ENCODE measurements at places on chromosomes 13 and 19.
A peak's percentile ranks its signal among the peaks of the same experiment; 100 is the strongest.

DNA sequence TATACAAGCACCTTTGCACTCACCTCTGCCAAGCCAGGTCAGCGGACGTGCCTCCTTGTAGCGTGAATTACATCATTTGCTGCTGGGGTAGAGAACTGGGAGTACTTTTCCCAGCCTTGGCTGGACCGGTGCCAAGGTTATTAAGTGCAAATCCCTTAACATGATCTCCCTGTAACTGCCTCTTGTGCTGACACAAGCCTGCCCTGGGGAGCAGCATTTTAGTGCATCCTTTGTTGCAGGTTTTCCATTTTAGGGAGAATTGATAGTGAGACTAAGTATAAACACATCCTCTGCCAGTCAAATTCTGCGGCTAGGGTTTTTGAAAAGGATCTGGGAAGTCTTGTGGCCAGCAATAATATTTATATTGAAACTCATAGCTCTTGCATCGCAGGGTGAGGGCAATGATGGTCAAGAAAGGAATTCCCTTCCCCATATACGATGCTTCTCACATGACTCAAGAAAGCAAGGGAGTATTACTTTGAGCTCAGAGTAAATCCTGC, 32.7 kb upstream of the DCLK1 start:
- no peak for DNase-seq

DNA sequence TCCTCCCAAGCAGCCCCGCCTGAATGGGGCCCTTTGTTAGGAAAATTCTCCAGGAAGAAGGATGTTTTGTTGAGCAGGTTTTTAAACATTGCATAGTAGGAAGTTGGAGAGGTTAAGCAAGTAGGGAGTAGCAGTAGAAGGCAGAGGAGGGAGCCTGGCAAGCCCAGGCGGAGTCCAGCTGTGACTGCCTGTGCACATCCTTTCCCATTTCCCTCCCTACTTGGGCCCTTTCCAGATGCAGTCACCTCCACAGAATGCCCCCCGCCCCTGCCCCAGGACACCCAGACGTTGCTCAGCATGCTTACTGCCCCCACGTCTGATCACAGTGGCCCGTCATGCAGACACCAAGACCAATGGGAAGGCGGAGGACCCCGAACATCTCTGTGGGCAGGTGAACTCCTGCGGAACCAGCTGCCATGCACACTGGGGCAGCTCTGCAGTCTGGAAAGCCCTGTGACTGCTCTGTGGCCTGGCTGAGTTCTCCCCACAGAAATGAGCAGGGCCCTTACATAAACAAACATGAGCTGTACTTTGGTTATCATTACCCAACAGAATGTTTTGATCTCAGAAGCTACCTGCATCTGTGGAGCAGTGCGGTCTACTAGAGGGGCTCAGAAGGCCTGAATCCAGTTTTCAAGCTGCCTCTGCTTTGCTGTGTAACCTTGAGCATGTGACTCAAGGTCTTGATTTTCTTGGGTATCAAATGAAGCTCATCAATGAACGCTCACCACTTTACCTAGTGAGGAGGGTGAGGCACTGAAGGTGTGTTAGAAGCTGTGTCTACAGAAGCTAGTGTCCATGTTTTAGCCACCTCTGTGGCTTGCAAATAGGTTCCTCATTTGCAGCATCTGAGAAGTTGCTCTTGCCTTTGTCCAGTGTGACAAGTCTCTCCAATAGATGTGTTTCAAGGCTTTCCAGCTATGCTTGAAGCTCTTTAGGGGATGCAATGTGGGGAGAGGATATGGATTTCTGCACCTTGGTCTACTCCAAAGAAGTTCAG, 84.2 kb downstream of the TNFRSF19 start:
- DNase-seq: no peak

- DNase-seq: no peak
Observed at GRCh38 chr19:38360839-38361631, 13.3 kb upstream of the PSMD8 start.

DNA sequence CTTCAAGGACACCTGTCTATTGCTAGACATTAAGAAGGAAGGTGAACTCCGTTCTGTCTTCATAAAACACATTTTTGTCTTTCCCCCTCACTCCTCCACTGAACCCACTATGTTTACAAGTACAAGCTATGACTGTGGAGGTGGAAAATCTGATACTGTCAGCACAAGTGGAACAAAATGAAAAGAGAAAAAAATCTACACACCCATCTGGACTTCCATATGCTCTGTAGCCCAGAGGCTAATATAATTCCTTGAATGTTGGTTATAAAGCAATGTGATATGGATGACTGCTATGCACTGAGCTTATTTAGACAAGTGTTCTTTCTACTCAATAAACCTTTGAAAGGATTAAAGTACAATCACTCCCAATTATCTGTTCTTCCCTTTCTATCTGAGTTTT, 713.5 kb downstream of the DIAPH3 start:
- no peak for DNase-seq

DNA sequence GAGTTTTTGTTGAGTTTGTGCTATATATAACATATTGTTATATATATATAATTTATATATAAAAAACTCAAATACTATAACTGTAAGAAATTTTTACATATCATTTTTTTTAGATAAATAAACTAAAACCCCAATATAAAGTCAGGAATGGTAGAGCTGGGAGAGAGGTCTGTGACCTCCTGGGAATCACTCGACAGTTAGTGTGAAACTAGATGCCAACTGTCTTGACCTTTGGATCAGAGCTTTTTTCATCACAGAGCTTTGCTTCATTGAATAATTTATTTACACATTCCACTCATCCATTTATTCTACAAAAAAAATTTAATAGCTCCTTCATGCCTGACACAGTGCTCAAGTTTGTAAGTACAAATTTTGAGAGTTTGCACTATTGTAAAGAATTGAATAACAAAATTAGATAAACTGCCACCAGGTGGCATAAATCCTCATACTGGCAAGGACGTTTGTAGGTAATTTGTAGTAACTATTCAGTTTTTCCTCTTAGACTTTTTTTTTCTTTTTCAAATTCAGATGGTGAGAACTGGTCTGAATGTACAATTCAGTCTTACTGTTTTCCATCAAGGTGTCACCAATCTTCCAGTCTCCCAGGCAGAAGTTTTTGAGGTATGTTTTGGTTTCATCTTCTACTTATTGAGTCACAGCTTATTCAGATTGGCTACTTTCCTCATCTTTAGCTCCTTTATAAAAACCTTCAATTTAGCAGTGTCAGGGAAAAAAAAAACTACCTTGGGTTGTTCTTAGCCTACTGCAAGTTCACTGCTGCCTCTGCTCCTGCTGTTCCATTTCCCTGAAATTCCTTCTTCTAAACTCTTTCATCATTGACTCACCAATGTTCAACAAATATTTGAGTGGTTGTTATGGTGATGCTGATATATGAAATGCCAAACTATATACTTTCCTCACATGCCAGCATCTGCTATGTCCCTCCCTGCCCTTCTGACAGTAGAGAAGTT, 28.7 kb downstream of the LACC1 start:
- peak; percentile 24 for DNase-seq

GRCh38 chr19:58380037-58380661, 681 bp downstream of the ZNF837 start:
- no peak for DNase-seq

DNA sequence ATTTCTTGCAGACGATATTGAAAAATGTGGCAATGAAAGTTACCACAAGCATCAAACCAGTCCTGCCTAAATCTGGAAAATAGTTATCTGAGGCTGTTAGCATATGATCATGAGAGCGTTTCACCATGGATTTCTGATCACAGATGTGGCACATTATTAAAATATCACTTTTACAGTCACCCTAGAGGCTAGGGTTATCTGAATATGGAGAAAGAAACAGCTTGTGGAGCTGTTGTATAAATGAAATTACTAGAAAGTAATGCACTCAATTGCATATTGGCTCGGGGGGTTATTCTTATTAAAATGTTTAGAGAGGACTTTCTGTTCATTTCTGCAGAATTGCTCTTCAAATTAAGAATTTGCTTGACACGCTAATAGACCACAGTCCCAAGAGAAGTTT, 35.6 kb downstream of the ALOX5AP start:
- no peak for DNase-seq

DNA sequence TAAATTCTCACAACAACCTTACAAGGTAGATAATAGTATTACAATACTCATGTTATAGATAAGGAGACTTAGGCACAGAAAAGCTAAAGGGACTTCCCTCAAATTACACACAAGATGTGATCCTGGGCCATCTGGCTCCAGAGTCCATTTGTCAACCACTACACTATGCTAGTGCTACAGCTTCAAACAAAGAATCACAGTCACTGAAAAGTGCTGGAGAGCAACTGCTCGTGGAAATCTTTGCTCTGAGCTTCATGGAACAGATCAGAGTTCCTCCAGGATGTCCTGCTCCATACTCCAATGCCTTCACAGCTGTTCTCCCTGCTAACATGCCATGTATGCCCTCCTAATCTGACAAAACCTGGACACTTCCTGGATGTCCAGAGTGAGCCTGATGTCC, 271.2 kb downstream of the ENOX1 start:
- DNase-seq: no peak

DNA sequence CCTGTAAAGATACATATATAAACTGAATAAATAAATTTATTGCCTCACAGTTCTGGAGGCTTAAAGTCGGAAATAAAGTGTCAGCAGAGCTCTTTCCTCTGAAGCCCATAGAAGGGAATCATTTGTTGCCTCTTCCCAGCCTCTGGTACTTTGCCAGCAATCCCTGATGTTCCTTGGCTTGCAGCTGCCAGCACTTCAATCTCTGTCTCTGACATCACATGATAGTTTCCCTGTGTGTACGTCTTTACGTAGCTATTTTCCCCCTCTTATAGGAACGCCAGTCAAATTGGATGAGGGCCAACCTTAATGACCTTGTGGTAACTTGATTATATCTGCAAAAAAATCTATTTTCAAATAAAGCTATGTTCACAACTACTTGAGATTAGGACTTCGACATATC, 250.9 kb downstream of the LIG4 start:
- DNase-seq: no peak

- DNase-seq: no peak
Observed at GRCh38 chr13:110372676-110373075, 65.6 kb downstream of the COL4A2 start.

- peak; percentile 92 for DNase-seq
Observed at GRCh38 chr13:24220086-24220703, 59.7 kb downstream of the SPATA13 start.

- no peak for DNase-seq
Observed at GRCh38 chr13:40504641-40505040, 161.8 kb downstream of the FOXO1 start.

DNA sequence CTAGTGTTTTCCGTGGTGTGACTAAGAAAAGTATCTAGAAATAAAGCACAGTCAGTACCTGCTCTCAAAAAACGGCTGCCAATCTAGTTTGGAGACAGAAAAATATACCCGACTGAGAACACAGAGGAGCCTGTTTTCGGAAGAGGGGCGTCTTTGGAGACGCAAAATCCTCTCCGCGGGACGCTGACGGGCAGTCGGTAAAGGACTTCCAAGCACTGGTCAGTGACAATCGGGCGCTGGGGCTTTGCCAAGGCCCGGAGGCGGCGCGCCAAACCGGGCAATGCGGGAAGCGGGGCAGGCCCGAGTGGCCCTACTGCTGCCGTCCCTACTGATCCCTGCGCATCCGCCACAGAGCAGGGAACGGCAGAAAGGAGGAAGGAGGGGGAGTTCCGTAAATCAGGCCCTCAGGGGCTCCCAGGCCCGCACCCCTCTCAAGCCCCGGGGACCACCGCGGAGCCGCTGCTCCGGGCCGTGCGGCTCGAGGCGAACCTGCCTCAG, 588 bp upstream of the DPY19L3 start:
- DNase-seq: peak; percentile 81

DNA sequence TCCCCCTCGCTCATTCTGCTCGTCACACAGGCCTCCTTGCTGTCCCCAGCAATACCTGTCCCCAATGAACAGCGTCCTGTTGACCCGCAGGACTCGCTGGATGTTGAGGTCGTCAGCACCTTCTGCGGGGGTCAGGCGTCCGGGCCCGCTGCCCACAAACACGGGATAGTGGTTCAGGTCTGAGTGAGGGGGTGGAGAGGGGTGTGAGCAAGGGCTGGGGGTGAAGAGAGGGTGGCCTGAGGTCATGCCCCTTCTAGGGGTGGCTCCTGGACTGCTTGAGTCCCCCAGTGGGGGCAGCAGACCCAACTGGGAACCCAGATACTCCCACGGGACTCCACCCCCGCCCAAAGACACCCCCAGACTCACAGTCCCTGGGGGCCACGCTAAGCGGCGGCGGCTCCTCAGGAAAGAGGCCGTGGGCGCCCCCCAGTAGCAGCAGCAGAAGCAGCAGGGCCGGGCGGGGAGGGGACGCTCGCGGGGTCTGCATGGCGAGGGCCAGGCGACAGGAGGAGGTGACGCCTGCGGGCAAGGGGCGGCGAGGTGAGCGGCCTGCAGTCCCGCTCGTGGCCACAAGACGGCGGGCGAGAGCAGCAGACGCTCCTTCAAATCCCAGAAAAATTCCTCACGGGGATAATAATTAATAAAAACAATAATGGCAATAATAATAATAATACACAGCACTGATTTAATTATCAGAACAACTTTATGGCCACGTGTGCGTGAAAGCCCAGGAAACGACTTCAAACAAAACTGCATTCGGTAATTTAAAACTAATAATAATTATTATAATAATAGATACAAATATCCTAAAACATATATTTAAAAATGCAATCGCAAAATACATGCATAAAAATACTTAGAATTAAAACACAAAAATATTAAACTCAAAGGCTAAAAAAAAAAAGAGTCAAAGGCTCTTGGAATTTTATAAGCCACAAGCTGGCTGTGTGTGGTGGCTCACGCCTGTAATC, 1.2 kb downstream of the SEMA6B start:
- peak; percentile 63 for DNase-seq

- DNase-seq: no peak
Observed at GRCh38 chr19:51029718-51030117, 3.3 kb upstream of the KLK11 start.

DNA sequence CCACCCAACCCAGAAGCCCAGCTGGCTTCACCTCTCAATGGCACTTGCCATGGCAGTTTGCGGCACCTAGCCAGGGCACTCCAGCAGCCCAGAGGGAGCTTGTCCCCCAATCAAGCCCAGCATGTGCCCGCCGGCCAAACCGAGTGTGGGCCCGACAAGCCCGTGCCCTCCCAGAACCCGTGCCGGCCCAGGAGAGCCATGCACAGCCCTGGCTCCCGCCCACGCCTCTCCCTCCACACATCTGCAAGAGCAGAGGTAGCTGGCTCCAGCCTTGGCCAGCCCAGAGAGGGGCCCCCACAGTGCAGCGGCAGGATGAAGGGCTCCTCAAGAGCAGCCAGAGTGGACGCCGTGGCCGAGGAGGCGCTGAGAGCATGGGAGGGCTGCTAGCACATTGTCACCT, 2278.0 kb upstream of the PCDH20 start:
- no peak for DNase-seq

GRCh38 chr13:30927595-30927994, 4.9 kb upstream of the TEX26 start:
- DNase-seq: no peak

GRCh38 chr19:28358633-28359032, 854.3 kb downstream of the UQCRFS1 start:
- DNase-seq: no peak

DNA sequence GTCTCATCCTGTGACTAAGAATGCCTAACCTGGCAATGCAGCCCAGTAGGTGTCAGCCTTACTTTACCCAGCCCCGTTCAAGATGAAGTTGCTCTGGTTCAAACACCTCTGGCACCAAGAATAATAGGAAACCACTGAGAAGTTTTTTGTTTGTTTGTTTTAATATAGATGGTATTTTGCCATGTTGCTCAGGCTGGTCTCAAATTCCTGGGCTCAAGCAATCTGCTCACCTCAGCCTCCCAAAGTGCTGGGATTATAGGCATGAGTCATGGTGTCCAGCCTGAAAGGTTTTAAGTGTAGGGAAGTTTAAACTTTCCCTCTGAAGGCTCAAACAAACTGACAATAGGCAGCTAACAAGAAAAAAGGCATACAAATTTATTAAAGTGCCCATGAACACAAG, 51.2 kb upstream of the ABCC4 start:
- DNase-seq: no peak
